CD4-positive, alpha-beta T cell treated with Interleukin-2 at 100 ng/mL for 4 hours (primary cell): ENCODE measurements at places on chromosomes 1 and 21.

GRCh38 chr1:69263921-69264391 lies 303.8 kb upstream of the LRRC7 start:
- DNase-seq, result no peak

DNA sequence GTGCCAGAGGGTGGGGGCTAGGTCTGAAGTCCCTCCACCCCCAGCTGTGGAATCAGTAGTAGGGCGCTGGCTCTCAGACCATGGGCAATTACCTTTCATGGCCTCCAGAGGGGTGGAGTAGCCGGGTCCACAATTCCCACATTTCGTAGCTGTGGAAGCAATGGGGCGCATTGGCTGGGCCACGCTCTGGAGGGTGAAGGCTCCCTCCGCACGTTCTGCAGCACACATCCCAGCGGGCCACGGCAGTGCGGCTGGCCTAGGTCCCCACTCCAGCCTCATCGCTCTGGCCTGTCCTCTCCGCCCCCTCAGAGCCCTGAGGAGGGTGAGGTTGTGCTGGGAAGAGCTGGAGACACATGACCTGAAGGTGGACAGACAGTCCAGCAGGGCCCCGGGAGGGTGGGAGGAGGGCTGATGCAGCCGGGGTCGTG lies 2.9 kb downstream of the SELENBP1 start:
- DNase-seq, result no peak

- DNase-seq, result no peak
Measured at GRCh38 chr21:39033878-39034589, 149.2 kb downstream of the PSMG1 start.

DNA sequence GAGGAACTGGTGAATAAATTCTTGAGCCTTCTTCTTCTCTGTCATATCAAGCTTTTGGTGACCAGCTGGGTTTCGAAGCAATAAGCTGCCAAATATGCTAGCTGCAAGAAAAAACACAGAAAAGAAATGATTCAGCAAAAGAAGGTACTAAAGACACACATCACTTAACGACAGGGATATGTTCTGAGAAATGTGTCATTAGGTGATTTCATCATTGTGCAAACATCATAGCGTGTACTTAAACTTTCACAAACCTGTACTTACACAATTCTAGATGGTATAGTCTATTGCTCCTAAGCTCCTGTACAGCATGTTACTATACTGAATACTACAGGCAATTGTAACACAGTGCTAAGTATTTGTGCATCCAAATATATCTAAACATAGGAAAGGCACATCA lies 2.9 kb upstream of the MTF1 start:
- no peak for DNase-seq

DNA sequence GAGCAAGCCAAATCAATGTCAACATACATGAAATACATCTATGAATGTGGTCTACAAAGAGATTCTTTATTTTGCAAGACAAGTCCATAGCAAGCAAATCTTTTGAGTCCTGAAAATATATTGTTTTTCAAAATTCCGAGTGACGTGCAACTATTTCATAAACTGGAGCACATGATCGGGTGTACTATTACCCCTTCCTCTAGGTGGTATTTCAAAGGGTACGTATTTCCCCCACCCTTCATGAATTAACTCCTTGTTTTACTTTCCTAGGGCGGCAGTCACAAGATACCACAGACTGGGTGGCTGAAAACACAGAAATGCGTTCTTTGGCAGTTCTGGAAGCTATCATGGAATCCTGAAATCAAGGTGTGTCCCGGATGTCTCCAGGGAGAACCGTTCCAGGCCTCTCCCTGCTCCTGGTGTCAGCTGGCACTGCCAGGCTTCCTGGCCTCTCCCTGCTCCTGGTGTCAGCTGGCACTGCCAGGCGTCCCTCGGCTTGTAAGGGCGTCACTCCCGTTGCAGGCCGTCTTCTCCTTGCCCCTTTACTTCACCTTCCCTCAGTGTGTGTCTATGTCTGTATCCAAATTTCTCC lies 55.3 kb downstream of the RIPK4 start:
- DNase-seq, result no peak

DNA sequence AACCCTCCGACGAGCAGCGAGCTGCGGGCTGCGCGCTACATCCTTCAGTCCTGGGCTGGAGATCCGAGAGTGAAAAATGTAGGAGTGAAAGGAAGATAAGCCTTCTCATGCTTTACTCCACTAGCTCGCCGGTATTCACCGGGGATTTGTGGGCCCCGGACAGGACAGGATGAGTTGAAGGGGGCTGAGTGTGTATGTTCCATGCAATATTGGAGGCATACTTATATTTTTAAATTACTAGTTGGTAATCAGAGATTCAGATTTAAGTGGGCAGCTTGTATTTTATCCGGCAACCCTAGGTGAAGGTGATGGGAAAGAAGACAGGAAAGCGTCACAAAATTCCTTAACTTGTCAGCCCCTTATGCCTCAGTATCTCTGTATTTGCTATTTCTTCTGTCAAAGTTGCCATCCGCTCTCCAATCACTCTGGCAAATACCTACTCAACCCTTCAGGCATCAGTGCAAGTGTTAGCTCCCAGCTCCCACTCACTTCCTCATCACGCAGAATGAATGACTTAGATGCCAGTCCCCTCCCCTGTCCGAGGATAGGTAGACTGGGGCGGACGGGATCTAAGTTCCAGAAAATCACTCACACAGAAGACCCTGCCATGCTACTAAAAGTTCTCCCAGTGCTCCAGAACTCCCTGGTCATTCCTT lies 503 bp upstream of the PIGM start:
- no peak for DNase-seq

DNA sequence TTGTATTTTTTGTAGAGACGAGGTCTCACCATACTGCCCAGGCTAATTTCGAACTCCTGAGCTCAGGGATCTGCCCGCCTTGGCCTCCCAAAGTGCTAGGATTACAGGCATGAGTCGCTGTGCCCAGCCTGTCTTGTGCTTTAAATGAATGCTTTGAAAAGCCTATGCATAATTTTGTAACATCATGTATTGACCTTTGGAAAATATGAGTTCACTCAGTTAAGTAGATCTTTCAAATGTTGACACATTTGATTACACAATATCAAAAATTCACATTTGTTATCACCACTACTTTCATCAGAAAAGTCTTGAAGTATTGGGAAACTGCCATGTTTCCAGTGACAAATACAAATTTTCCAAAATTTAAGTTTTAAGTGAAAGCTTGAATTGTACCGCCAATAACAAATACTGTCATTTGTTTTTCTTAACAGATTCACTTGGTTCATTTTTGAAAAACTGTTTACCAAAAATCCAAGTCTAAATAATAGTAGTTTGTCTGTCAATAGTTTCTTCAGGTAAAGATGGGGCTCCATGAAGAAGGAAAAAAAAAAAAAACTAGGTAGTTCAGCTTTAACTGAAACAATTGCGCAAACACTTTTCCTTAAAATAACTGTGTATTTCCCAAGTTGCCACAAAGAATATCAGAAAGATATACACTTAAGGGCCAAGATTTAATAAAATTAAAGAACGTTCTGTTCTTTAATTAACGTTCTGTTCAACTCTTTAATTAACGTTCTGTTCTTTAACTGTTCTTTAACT lies 233.2 kb upstream of the NR5A2 start:
- DNase-seq, result no peak

DNA sequence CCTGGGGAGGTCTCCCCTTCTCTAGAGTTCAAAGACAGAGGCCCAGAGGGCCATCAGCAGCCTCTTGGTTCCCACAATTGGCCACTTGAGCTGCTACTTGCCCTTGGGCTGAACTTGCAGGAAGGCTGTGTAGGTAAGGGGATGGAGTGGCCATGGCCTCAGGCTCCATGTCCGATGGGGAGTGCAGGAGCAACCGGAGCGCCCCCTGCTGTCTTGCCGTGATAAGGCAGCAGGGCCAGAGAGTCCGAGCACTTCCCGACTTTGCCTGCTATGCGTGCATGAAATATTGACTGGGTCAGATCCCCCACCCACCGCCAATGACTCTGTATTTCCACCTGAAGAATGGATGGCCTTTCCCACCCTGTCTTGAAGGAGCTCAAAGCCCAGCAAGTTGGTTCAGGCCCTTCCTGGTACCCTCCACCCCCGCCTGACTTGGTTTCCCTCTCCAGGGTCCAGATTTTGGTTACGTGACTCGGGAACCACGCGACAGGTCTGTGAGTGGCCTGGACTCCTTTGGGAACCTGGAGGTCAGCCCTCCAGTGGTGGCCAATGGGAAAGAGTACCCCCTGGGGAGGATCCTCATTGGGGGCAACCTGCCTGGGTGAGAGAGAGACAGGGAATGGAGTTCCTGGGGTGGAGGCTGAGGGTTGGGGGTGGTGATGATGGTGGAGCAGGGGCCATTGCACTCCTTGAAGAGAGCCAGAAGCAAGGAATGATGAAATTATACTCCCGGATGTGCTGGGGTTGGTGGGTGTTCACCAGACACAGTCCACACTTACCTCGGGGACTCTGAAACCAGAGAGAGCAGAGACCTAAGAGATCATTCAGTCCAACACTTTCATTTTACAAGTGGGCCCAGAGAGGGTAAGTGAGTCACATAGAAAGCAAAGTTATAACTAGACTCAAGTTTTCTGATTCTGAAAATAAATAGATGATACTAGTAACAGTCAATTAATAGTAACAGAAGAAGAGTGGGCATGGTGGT lies 25.6 kb downstream of the PADI3 start:
- DNase-seq, result peak; percentile 5

- DNase-seq, result no peak
Measured at GRCh38 chr1:51691920-51692319, 75.0 kb downstream of the OSBPL9 start.

DNA sequence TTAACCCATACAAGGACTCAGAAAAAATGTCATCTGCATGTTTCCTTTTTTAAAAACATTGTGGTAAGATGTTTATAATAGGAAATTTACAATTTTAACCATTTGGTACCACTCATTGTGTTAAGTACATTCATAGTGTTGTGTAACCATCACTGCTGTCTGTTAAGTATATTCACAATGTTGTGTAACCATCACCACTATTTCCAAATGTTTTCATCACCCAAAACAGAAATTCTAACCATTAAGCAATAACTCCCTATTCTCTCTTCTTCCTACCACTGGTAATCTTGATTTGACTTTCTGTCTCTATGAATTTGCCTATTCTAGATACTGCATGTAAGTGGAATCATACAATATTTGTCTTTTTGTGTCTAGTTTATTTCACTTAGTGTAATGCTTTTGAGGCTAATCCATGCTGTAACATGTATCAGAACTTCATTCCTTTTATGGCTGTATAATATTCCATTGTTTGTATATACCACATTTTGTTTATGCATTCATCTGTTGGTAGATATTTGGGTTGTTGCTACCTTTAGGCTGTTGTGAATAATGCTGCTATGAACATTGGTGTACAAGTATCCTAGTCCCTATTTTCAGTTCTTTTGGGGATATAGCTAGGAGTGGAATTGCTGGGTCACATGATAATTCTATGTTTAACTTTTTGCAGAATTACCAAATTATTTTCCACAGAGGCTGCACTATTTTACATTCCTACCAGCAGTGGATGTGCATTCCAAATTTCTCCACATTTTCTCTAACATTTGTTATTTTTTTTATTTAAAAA lies 14.1 kb downstream of the HIPK1 start:
- DNase-seq, result no peak

DNA sequence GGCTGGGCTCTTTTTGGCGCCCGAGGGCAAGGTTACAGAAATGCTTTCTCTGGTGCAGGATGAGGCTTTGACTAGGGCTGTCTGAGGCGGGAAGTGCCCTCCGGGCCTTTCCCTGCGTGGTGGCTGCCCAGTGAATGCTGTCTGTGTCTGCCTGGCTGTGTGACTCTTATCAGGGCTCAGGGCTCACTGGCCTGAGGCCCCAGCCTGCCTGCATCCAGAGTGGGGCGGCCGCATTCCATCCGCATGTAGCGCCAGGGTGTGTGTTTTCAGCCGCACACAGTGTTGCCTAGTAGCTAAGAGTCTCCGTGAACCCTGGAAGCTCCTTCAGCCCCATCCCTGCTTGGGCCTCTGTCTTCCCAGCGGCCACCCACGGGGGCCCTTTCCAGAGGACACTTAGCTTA lies 59.1 kb downstream of the FAAP20 start:
- DNase-seq, result no peak

- DNase-seq, result no peak
Measured at GRCh38 chr1:214553142-214553710, 1.8 kb upstream of the PTPN14 start.

DNA sequence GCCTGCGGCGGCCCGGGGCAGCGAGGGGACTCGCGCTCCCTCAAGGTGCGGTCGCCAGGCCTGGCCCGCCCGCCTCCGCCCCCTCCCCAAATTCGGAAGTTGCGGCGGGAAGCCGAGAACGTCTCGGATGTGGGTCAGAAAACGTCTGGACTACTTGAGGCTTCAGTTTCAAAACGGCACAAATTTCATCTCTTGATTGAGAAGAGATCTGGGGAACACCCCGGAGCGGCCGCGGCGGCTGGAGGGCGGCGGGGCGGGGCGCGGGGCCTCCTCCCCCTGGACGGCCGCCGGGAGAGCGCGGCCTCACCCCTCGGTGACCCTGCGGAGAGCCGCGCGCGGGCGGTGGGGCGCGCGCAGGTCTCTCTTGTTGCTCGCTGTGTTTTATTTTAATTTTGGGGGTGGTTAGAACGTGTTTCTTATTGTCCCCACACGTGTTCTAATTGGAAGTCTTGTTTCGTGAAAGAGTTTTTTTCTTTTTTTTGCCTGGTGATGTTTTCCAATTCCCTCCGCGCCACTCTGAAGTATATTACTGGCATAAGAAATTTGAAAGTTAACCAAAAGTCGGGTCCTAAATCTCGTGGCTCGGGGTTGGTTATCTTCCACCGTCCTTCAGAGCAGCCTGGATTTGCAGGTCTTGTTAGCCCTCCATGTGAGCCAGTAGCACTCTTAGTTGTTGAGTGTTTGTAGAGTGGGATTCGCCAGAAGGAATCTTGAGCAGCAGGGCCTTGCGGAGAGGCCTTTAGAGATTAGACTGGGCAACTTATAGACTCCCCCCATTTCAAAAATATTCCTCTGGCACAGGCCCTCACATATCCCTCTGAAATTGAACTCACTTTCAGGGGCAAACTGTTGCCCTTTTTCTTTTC lies 749 bp downstream of the PCBP3 start:
- no peak for DNase-seq

- no peak for DNase-seq
Measured at GRCh38 chr1:58497499-58497898, 49.0 kb downstream of the OMA1 start.
